ENCODE measurements at places on chromosomes 5 and 9.

DNA sequence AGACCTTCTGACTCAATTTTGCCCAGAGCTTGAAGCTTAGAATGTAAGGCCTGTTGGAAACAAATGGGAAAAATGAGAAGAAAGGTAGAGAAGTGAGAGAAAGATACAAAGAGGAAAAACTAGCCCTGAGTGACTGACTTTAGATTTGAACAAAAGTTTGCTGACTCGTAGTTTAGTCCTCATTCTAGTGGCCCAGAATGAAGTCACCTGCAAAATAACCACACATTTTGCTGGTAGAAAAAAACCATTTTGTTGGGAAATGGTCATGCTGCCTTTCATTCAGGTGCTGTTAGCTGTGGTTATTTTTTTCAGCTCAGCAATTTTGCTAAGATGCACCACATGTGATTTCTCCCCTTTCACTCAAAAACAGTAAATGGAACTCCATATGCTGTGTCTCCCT is 98.9 kb downstream of the MRPS27 start:
- no peak for DNase-seq

GRCh38 chr9:123322273-123323195 is 33.5 kb upstream of the CRB2 start:
- DNase-seq = peak; percentile 73

DNA sequence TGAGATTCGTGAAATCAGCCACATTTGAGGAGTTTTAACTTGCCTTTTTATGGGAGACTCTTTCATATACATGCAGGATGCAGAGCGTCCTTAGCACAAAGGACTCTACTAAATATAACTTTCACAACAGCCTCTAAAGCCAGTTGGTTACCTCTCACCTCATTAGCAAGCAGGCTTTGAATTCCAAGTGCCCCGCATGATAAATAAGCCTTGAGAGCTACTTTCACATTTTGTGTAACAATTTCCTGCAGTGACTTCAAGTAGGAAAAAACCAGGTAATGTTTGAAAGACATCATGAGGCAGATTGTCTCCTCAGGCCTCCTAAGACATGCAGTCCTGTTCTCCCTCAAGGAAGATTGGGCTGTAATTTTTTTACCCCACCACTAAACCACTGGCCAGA is 50.5 kb downstream of the RALGPS1 start:
- DNase-seq = no peak

- DNase-seq = no peak
These were observed 5.4 kb downstream of the TNFSF8 start for GRCh38 chr9:114925039-114925438.

GRCh38 chr5:54754878-54755277 is 230.5 kb downstream of the ESM1 start:
- no peak for DNase-seq

DNA sequence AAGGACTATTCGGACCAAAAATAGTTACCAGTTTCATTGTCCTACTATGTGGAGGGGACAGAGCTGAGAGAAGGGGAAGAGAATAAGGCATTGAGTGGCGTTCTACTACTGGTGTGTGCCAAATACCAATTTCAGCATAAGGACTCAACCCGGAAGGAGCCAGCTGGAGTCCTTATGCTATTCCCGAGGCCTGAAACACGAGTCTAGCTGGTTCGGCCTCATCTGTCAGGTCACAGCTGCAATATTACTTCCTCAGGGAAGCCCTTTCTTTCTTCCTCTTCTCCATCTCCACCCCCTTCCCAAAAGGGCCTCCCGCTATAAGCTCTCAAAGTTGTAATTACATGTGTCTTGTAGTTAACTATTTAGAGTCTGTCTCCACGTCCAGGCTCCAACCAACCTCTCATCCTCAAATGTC is 20.5 kb upstream of the FER start:
- no peak for DNase-seq

DNA sequence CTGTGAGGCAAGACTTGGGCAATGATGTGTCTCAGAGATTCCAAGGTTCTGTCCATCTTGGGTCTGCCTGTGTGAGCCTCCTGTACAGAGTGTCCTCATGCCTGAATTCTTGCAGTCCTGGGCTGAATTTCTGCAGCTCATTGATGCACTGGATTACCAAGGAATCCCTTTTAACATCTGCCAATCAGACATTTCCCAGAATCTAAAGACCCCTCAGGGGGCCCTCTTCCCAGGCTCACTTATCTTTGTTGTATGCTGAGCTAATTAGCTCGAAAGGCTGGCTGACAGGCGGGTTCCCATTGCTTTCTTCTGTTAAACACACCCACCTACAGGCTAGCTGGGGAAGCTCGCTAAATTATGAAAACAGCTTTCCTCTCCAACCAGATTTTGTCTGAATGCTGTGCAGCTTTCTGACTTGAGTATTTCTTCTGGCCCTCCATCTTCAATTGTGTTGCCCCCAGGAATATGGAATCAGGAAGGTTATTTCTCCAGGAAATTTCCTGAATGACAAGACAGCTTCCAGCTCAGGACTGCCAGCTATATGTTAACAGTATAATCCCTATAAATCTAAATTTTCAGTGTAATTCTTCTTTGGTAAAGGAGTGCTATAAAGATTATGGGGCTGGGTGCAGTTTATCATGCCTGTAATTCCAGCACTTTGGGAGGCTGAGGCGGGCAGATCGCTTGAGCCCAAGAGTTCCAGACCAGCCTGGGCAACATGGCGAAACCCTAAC is at the start of gene LIX1:
TSS of gene LIX1 (minus strand) at position 91 of the 734 bp plus-strand sequence. CDS start at position 56, 35 bp downstream.
- peak; percentile 3 for DNase-seq

DNA sequence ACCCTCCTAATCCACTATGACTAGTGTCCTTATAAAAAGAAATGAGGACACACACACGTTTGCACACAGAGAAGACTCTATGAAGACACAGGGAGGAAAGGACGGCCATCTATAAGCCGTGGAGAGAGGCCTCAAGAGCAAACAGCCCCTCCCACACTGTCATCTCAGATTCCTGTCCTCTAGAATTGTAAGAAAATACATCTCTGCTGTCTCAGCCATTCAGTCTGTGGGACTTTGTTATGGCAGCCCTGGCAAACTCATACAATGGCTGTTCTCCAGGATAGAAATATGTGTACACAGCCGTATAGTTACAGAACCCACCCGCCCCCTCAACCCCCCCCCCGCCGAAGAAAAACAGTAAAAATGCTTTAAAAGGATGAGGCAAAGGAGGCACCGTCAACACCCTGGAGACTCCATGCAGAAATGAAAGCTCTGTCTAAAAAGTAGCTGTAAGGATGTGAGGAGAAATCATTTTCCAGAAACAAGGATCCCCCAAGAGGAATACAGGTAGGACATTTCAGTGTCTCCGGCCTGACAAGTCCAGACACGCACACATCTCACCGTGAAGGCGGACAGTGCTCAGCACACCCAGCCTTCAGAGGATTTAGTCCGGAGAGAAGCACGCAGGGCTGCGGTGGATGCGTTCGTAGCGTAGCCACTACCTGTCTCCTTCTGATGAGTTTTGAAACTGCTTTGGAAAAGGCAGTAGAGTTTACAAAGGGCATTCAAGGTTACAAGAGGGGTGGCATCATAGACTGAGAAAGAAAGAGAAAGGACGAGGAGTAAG is 110.8 kb upstream of the ERCC6L2 start:
- no peak for DNase-seq

DNA sequence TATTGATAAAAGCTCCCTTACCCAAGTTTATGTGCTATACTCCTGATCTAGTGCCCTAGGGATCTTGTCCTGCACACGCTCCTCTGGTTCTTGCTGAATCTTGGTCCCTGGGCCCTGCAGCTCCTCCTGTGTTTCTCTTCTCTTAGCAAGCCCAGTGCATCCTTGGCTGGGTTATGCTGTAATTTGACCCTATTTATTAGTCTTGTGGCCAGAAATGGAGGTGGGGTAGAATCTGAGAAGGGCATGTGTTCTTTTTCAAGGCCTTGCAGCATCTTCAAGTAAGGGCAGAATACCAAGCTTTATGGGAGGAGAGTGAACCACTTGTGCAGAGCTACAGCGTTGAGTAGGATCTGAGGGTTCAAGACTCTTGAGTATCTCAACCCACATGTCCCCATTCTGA is 366.8 kb downstream of the FAM170A start:
- no peak for DNase-seq

- no peak for DNase-seq
These were observed 16.6 kb downstream of the ARPC5L start for GRCh38 chr9:124878518-124878917.

DNA sequence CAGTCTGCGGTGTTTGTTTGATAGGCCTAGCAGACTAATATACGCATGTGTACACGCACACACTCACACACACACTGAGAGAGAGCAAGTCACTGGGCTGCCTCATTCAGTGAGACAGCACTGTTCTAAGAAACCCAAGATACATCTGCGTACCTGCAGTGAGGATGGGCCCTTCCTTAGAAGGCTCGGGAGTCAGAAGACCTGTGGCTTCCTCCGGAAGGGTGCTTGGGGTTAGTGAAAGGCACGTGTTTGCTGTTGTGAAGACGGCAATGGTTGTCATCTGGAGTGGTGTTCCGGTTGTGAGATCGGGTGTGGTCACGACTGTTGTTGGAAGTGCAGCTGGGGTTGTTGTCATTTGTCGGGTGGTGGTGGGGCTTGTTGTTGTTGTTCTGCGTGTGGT is 11.7 kb downstream of the TIMD4 start:
- peak; percentile 24 for DNase-seq

DNA sequence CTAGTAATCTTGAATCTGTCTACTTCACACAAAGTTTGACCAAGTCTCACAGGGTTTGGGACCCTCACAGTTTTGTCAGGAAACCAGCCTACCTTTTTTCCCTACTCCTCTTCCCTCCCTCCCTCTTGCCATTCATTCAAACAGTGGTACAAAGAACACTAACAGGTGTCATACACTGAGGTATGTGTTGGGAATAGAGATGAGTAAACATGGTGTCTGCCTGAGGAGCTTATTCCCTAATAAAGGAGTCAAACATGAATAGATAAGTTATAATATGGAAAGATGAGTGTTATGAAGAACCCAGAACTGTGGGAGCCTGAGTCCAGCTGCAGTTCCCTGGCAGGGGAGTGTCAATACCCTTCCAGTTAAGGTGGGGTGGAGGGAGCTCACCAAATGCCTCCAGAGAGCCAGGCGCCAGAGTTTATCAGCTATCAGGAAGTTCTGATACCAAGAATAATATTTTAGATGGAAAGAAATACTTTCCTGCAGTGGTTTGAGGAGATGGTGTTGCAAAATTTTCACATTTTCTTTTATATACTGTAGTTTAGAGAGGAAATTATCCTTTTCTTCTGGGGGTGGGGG is 183.4 kb upstream of the NR3C1 start:
- DNase-seq = no peak

DNA sequence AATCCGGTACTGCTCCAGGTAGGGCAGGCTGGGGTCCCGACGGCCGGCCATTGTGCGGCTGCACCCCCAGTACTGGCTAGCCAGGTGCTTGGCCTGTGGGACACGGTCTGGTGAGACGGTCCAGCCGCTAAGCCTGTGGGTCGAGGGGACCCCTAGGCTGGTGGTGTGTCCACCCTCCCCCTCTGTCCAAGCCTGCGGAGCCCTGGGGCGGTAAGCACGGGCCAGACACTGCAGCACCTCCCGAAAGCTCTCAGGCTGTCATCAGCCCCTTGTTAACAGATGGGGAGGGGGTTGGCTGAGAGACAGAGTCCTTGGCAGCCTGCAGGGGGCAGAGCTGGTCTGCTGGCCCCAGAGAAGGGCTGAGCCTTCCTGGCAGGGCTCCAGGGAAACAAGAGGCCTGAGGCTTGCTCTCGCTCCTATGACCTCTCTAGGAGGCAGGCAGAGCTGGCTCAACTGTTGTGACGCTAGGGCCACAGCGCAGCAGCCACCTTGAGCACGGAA is 11.8 kb upstream of the MRNIP start:
- DNase-seq = no peak

GRCh38 chr5:167871091-167871490 is 420.4 kb upstream of the WWC1 start:
- DNase-seq = no peak

GRCh38 chr9:71120501-71121247 is 747 bp downstream of the TRPM3 start:
- DNase-seq = no peak

DNA sequence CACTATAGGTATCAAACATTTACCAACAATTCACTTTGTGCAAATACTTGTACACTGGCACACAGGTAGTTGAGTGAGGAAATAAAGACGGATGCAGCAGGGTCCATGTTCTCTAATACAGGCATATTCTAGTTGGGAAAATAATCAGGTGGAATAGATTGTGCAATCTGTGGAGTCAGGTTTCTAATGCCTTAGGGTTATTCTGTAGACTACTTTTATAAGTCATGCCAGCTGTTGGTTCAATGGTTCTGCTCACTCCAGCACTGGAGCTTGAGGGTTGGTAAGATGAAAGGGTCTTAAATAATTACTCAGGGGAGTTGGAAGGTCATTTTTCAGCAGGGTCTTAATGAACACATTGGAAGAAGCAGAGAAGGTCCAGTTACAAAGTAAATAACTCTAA is 690.3 kb upstream of the DMAC1 start:
- DNase-seq = no peak

GRCh38 chr9:86903734-86904085 is 43.6 kb downstream of the GAS1 start:
- DNase-seq = no peak

DNA sequence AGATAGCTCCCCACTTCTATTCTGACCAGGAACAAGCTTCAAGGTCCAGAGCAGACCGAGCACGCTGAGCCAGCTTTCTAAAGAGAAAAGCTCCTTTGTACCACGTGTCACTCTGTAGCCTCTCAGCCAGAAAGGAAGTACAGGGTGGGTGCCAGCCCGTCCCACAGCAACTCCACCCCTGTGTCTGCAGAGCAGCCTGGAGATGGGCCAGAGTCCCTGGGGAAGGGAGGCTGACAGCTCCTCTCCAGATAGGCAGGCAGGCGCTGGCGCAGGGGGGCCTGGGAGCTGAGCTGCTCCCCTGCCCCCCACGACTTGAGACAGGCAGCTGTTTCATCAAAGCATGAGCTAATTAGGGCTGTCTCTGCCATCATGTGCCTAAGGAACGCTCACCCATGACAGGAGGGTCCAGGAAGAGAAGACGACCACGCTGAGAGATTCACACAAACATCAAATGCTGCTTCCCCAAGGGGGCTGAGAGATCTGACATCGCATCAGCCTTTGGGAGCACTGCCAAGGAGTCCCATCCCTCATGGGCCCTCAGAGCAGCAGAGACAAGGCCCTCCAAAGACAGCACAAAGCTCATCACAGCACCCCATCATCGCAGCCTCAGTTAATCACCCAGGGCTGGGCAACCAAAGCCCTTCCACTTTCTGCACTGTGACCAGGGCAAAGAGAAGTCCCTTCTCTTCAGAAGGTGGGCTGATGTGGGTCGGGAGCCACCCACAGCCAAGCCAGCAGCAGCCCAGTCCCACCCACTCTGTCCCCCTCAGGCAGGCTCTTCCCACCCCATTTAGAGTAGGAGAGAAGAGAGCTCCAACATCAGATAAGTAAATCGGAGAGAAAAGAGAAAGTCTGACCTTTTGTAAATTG is 78.5 kb upstream of the LRRTM2 start:
- DNase-seq = peak; percentile 5

DNA sequence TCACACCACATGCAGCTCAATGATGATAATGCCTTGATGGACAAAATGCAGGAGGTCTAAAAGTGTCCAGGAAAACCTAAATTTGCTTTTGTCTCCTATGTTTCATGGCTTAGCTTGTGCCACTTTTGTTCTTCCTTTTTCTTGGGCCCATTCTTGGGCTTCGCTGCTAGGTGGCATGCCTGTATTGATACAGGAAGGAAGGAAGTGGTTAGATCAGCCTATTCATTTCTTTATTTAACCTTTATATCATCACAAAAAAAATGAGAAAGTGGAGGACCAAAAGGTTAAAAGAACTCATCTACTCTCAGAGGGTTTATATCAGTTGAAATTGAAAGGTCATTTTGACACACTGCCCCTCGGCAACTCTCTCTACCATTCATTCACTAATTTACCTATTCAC is 260.2 kb downstream of the ARHGAP26 start:
- peak; percentile 19 for DNase-seq

- no peak for DNase-seq
These were observed 55.3 kb downstream of the ZNF366 start for GRCh38 chr5:72451741-72452505.

GRCh38 chr9:131678499-131679111 is 61.3 kb downstream of the RAPGEF1 start:
- peak; percentile 64 for DNase-seq

All from central memory CD4-positive, alpha-beta T cell (primary cell).